ENCODE measurements at places on chromosomes 13 and 19.

DNA sequence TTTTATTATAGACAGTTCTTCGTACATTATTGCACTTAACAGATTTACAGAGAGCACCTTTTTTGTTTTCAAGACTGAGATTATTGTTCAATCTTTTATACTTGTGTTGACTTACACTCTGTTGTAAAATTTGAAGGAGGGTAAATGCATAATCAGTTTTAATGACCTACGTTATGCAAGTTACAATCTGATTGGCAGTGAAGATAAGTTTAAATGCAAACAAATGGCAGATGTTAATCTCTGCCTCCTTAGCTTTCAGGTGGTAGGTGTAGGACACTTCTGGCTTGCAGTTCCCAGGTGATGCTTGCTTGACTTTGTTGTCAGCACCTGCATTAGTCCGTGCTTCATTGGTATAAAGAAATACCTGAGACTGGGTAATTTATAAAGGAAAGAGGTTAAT, 424.9 kb downstream of the FGF9 start:
- no peaks in the 10 kb centered on the region for H3K27me3 ChIP-seq
- H3K4me3 ChIP-seq, result no peak overlapping the region
- no peak for DNase-seq
- no peaks in the 10 kb centered on the region for H3K36me3 ChIP-seq

GRCh38 chr13:57018915-57019314, 121.8 kb upstream of the PRR20A start:
- no peak for DNase-seq
- no peak overlapping the region for H3K27ac ChIP-seq
- H3K4me1 ChIP-seq, result no peaks in the 10 kb centered on the region
- no peak overlapping the region for H3K4me3 ChIP-seq
- H3K27me3 ChIP-seq, result no peaks in the 10 kb centered on the region

DNA sequence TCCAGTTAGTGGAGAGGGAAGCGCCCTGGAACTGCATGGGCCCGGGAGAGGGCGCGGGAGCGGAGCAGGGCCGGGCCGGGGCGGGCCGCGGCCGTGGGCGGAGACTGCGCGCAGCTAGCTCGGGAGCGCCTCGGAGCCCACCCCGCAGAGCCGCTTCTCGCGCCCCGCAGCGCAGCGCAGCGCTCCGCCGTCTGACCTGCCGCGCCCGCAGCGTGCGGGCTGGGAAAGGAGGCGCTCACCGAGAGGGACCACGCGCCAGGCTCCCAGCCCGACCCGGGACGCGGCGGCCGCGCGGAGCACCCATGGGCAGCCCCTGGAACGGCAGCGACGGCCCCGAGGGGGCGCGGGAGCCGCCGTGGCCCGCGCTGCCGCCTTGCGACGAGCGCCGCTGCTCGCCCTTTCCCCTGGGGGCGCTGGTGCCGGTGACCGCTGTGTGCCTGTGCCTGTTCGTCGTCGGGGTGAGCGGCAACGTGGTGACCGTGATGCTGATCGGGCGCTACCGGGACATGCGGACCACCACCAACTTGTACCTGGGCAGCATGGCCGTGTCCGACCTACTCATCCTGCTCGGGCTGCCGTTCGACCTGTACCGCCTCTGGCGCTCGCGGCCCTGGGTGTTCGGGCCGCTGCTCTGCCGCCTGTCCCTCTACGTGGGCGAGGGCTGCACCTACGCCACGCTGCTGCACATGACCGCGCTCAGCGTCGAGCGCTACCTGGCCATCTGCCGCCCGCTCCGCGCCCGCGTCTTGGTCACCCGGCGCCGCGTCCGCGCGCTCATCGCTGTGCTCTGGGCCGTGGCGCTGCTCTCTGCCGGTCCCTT, at the start of gene MLNR:
Gene MLNR (plus strand): TSS at position 303 of the 820 bp plus-strand sequence. CDS start 0 bp downstream, at position 303.
- no peak for DNase-seq
- peaks cover 8% of the 10 kb centered on the region for H3K36me3 ChIP-seq
- H3K27ac ChIP-seq, result peak within 1 kb of the TSS; percentile 27

DNA sequence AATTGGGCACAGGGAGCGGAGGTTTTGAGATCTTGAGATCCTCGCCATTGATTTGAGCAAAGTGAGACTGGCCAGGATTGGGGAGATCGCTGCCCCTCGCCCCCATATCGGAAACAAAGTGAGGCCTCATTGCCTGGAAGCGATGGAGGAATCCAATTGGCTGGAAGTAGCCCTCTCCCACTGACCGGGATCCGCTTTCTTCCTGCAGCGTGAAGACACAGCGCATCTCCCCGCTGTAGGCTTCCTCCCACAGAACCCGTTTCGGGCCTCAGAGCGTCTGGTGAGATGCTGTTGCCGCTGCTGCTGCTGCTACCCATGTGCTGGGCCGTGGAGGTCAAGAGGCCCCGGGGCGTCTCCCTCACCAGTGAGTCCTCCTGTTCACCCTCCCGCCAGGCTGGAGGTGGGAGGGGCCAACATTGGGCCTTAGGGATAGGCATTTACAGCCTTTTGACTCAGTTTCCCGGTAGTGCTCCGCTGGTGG, 438 bp downstream of the PRKCSH start:
- peaks cover 13% of the 10 kb centered on the region for H3K36me3 ChIP-seq
- no peaks in the 10 kb centered on the region for H3K27me3 ChIP-seq
- no peak for DNase-seq
- H3K27ac ChIP-seq, result peak overlapping the region; percentile 97
- peaks cover 18% of the 10 kb centered on the region for H3K4me1 ChIP-seq
